Mucosa of descending colon (tissue), 3 donors: ENCODE measurements at places on chromosomes 4 and X. TPM values are rescaled to one million over a fixed set of nuclear protein-coding genes. Genes with fewer than 3 reads are reported as not detected.

- DNase-seq = no peak
These were observed 27.1 kb upstream of the HGFAC start for GRCh38 chr4:3414421-3415279.

DNA sequence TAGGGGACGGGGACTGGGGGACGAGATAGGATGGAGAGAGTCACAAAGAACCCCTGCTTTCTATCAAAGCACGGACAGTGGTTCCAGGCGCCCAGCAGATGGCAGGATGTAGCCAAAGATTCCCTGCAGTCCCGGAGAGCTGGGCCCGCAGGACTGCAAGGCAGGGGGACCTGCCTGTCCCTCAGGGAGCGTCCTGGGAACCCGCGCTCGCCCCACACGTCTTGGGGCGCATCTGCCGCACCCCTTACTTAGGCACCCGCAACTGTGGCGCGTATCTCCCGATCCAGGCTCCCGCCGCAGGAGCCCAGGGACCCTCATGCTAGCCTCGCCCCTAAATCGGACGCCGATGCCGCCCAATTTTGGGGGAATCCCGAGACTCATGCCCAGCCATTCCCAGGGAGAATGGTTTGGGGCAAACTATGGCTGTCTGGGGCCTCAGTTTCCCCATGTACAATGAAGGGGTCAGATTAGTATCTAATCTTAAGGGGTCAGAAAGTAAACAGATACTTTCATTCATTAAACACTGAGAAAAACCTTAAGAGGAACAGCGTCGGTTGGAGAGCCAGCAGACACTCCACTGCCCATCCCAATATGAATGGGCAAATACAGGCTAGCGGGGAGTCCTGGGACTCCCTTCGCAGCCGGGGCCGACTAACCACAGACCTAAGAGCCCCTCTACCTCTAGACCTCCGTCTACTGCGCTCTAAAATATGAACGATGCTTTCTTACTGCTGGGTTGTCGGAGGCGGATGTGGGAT lies 581 bp upstream of the STK32B start:
- DNase-seq = peak; percentile 62

The ZNF185 gene
- 2.8 TPM for total RNA-seq

DNA sequence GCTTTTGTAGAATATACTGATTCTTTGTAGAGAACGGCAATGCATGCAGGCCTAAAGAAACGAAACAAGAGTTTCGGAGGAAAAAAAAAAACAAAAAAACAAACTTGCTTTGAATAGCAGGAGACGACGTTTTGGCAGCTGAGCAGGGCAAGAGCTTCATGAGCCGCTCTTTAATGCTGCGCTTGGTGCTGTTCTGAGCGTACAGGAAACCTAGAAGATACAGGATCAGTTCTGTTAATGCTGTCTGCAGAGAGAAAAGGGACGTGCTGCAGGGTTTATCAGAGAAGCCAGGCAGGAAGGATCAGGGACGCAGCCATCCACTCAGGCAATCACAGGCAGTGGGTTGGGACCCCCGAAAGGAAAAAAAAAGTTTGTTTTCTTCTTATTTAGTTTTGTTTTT lies 182.2 kb downstream of the PACRGL start:
- DNase-seq = no peak

The PPM1K gene
- total RNA-seq = 7.4 TPM

DNA sequence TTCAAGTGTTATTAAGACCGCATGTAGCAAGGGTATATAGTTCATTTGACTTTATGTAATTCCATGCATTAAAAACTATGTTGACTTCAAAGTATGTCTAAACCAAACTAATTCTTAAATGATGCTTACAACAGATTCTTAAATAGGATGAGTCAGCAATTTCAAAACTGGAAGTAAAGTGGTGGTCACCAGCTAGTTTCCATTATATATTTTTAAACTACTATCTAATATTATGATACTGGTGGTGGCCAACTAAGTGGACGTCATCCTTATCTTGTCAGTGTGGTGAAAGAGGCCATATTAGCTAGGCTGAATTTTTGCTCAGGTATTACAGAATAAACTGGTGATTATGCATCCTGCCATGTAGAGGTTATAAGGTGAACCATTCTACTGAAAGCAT lies 1.2 kb downstream of the IL15 start:
- no peak for DNase-seq

DNA sequence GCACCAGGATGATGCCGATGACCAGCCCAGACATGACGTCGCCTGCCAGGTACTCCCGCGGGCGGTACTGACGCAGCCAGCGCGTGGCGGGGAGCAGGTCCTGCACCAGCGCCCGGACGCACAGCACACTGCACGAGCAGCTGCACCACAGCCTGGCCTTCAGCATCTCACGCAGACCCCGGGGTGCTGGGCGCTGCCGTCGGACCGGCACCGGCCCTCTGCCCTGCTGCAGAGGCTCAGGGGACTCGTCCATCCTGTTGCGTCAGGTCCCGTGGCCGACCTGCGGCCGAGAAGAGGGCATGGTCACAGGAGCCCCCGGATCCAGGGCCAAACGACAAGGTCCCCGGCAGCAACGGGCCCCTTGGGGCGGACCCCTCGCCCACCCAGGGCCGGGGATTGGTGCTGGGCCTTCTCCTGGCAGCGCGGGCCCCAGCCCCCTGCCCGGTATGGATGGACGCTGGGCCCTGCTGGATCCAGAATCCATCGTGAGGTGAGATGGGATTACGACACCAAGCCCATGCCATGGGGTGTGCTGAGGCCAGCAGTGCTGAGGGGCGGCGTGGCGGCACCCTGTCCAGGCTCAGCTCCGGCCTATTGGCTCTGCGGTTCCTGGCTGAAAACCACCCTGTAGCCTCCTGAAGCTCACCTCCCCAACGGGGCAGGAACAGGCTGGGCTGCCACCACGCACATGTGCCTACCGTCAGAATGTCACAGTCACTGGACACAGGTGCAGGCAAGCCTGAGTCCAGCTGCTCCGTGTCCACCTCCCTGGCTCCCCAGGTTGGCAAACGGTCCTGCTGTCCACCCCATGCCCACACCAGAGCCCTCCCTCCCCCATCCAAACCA lies 1.5 kb downstream of the SLC26A1 start:
- DNase-seq = peak; percentile 59

DNA sequence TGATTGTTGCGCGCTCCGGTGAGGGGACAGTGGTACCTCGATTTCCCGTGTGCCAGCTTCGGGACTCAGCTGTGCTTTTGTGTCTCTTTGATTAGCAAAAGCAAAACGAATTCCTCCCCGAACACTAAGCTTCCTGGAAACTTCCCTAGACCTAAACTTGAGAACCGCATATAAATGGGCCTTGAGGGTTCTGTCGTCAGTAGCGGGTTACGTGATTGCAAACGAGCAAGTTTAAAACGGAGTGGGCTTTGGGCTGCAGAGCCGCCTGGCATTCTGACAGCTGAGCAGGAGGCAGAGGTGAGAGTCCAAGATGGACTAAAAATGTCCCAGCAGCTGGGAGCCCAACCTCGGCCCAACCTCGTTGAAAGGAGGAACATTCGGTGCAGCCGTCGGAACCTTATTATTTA lies 1.2 kb upstream of the TAPT1 start:
- DNase-seq = peak; percentile 52

The LPAR4 gene
- total RNA-seq = 0.60 TPM
